ENCODE measurements at places on chromosomes 5 and 9. TPM values are rescaled to one million over a fixed set of nuclear protein-coding genes. Genes with fewer than 3 reads are reported as not detected.

- no peak for DNase-seq
Measured at GRCh38 chr9:1373445-1373844, 323.3 kb downstream of the DMRT2 start.

DNA sequence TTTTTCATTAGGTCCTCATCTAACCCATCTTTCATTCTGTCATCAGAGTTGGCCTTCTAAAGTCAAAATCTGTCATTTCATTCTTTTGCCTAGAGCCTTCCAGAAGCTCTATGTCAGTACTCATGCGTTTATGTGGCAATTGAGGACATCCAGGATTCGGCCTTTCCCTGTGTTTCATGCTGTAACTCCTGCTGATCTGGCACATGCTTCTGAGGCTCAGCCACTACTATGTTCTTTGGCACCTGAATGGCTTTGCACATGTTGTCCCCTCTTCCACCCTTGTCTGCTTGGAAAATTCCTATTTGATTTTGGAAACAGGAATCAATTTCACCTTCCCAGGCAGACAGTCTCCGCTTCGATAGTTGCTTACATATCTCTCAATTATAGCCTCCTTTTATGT, 84.9 kb downstream of the GDNF start:
- no peak for DNase-seq

GRCh38 chr5:23507278-23507685, at the start of gene PRDM9:
Gene PRDM9 (plus strand): TSS chr5:23507609. CDS start chr5:23509034, 1,425 bp downstream.
- no peak for DNase-seq

- no peak for DNase-seq
Measured at GRCh38 chr5:96297867-96298266, 135.2 kb downstream of the PCSK1 start.

DNA sequence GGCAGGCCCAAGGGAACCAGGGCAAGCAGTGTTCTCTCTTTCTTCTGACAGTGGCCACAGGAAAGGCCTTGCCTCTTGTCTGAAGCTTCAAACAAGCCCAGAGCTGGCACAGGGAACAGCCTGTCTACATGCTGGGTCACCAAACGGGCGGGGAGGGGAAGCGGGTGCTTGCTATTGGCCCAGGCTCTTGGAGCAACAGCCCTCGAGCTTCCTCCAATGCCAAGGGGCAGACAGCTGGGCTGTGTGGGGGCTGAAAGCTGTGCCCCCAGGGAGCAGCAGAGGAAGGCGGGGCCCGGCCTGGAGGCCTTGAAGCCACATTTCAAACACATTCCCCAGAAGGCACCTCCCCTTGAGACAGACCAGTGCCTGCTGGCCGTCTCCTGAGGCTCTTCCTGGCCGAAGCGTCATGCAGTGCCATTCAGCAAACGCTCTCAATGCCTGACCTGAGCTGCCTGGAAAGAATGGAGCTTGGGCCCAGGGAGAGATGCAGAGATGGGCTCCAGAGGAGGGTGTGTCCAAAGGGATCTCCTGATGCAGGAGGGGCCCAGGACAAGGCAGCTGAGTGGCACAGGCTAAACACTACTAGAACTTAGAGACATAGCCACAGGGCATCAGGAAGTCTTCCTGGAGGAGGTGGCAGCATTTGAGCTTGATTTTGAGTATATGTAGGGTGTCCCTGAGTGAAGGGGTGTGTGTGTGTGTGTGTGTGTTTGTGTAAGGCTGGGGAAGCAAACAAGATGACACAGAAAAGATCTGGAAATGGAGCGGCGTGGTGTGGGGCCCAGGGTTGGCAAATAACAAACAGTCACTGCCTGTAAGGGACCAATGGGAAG, 2.5 kb downstream of the FIBCD1 start:
- DNase-seq = peak; percentile 28

DNA sequence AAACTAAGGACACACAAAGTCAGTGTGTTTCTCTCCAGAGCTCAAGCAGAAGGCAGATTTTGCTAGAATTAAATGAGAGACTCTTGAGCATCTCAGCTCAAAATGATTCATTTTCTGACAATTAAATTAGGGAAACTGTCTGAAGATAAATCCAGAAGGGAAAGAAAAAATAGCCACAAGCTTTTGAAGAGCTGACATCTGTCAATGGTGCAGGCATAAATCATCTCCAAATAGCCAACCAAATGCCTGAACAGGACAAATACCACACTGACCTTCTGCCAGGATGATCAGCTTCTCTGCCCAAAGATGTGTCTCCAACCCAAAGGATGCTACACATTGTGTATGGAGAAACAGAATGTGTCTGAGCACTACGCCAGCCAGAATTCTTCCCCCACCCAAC, 199.3 kb downstream of the CTNND2 start:
- DNase-seq = no peak

DNA sequence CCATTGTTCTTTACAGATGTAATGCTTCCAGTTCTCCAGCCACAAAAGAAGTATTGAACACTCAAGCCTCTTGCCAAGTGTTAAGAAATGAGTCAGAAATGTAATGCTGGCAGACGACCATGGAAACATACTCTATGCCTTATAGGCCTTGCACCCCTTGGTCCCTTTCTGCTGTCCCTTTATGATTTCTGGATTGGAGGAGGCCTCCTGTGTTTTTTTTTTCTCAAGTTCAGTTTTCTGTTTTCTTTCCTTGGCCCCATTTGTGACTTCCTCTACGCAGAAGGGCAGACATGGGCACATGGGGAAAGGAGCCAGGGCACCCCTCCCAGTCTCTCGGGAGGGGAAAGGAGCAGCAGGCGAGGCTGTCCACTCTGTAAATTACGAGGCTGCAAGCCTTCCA, 53.4 kb downstream of the SNX18 start:
- DNase-seq = peak; percentile 82

DNA sequence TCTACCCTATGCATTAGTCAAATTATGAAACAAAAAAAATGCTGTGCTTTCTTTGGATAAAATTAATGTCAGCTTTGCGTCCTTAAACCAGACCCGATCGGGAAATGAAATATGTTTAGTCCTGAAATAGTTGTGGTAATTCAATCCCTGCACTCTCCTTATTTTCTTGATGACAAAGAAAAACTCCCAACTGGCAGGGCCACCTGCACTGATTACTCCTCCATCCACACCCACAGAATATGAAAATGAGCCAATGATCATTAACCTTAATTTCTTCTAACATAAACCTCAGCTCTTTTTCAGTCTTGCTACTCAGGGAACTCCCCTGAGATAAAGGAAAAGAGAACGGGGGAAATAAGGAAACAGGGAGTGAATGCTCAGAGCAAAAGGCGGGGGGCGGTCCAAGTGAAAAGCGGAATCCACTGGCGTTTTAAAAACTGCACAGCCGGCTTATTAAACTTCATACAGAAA, 245.3 kb downstream of the BNC2 start:
- no peak for DNase-seq

DNA sequence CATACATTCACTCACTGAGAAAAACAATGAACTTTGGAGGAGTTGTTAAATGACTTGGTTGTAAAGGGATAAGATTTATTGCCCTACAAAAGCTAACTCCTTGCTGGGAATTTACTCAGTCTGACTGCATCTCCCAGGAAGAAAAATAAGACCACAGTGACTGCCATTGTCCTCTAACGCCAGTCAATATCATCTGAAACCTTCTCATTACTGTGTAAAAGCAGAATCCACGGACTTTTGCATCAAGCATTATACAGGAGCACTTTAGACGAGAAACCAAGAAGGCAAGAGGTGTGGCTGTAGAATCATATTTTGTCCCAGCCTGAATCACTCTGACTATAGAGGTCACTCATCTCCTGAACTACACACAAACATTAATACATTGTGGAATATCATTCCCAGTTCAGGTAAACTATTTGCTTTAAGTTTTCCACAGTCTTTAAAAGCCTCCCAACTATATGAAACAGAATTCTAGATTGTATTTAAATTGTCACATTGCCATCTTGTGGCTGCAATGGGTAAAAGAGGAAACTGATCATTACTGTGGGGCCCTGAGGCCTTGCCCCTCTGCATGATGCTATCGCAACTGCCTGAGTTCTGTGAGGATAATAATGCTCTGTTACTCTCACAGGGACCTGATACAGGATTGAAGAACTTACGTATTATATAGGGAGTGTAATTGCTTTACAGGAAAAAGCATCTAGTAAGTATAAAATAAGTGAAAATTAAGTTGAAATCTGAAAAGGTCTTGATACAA, 142.9 kb downstream of the SLCO4C1 start:
- DNase-seq = peak; percentile 32

The IPPK gene
- 16.9 TPM for total RNA-seq

The SH2D3C gene
- total RNA-seq = 77.8 TPM

The RUSC2 gene
- 15.8 TPM for total RNA-seq

The PCDHGA1 gene
- total RNA-seq = 0.33 TPM

Measured in dermis blood vessel endothelial cell (primary cell).